ENCODE measurements at places on chromosomes 5 and 9. TPM values are rescaled to one million over a fixed set of nuclear protein-coding genes. Genes with fewer than 3 reads are reported as not detected.

DNA sequence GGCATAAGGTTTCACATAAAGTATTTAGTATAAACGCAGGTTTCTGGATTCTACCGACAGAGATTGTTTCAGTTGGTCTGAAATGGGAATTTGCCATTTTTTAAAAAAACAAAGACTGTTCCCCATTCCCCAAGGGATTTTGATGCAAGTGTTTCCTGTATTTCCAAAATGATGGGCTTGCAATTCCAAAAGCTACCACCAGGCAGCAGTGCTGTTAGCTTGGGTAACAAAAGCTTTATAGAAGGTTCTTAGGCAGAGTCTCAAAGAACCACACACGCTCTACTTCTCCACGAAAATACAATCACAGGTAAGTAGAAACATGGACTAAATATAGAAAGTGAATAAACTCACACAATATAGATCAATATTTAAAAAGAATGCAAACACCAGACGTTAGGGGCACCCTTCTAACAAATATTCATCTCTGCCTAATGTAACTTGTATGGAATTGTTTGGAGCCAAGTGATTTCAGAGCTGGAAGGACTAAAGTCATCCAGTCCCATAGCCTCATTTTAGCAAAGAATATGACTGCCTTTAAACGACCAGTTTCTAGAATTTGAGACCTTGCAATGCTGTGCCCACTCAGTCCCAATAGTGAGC is 154.3 kb downstream of the SPOCK1 start:
- no peak for DNase-seq
- H3K4me1 ChIP-seq: no peaks in the 10 kb centered on the region
- H3K27me3 ChIP-seq: peaks cover 22% of the 10 kb centered on the region
- no peak overlapping the region for H3K4me3 ChIP-seq
- no peaks in the 10 kb centered on the region for H3K36me3 ChIP-seq
- H3K27ac ChIP-seq: no peak overlapping the region

GRCh38 chr9:110455860-110456259 is 118.2 kb upstream of the TXNDC8 start:
- H3K4me1 ChIP-seq: no peaks in the 10 kb centered on the region
- H3K27me3 ChIP-seq: peaks cover 9% of the 10 kb centered on the region
- no peak overlapping the region for H3K4me3 ChIP-seq

- DNase-seq: no peak
- no peaks in the 10 kb centered on the region for H3K36me3 ChIP-seq
- no peaks in the 10 kb centered on the region for H3K4me1 ChIP-seq
These were observed 125.6 kb downstream of the LPAR1 start for GRCh38 chr9:110912419-110913291.

DNA sequence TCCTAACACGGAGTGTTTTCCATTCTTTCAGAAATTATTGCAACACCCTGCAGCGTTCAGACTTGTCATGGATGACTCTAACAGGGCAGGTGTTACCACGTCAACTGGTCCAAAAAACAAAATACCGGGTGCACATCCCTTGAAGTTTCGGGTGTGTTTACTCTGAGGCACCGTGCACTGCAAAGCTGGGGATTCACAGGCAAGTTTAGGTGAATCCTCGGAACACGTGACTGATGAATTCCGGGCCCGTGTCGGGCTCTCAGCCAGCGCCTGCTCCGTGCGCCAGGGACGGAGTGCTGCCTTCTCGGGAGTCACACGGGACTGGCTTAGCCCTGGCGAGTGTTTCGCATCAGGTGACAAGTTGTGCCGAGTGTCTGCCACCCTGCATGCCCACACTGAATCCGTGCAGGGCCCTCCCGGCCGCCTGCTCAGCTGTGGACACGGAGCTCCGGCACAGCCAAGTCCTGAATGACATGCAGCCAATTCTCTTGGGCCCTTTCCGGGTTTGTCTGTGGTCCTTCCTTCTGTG is 66.0 kb upstream of the IRX4 start:
- H3K27ac ChIP-seq: no peak overlapping the region
- peaks cover 3% of the 10 kb centered on the region for H3K36me3 ChIP-seq
- peaks cover 70% of the 10 kb centered on the region for H3K27me3 ChIP-seq
- DNase-seq: no peak

- H3K4me1 ChIP-seq: peaks cover 2% of the 10 kb centered on the region
- no peaks in the 10 kb centered on the region for H3K27me3 ChIP-seq
- H3K4me3 ChIP-seq: no peak overlapping the region
- no peak for DNase-seq
- peaks cover 4% of the 10 kb centered on the region for H3K36me3 ChIP-seq
- H3K27ac ChIP-seq: no peak overlapping the region
These were observed 92.8 kb upstream of the ACOT12 start for GRCh38 chr5:81486711-81487110.

GRCh38 chr5:148973455-148973854 is 89.4 kb downstream of the SH3TC2 start:
- no peak overlapping the region for H3K4me3 ChIP-seq
- peak overlapping the region; percentile 11 for H3K27ac ChIP-seq
- no peak for DNase-seq
- peaks cover 3% of the 10 kb centered on the region for H3K36me3 ChIP-seq
- peaks cover 38% of the 10 kb centered on the region for H3K27me3 ChIP-seq

DNA sequence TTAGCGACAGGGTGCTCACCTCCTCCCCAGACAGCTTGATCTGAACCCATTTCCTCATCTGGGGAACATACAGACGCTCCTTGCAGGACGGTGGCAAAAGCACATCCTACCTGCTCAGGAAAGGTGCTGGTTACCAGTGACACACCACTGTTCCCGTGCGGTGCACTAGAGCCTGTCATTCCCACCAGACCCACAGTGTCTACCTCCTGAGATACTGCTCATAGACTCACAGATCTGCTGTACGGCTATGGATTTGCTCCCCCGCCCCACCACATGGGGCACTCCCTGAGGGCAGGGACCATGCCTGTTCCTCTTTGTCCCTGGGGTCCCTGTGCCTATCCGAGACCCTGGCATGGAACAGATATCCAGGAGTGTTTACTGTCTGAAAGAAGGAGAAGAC is 208.9 kb downstream of the PAX5 start:
- no peak overlapping the region for H3K4me3 ChIP-seq
- peaks cover under 1% of the 10 kb centered on the region for H3K36me3 ChIP-seq
- no peak overlapping the region for H3K27ac ChIP-seq
- DNase-seq: no peak
- H3K27me3 ChIP-seq: peaks cover 46% of the 10 kb centered on the region
- H3K4me1 ChIP-seq: peaks cover 2% of the 10 kb centered on the region

DNA sequence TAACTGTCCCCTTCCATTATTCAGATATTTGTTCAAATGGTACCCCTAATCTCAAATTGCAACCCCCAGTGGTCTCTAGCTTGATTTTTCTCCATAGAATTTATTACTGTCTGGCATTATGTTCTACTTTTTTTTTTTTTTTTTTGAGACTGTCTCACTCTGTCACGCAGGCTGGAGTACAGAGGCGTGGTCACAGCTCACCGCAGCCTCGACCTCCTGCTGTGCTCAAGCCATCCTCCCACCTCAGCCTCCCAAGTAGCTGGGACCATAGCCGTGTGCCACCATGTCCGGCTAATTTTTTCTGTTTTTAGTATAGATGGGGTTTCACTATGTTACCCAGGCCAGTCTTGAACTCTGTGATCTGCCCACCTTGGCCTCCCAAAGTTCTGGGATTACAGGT is 2.0 kb upstream of the REEP5 start:
- no peak for DNase-seq
- no peaks in the 10 kb centered on the region for H3K27me3 ChIP-seq
- H3K4me1 ChIP-seq: peaks cover 42% of the 10 kb centered on the region
- peak overlapping the region; percentile 98 for H3K4me3 ChIP-seq
- peaks cover 3% of the 10 kb centered on the region for H3K36me3 ChIP-seq

DNA sequence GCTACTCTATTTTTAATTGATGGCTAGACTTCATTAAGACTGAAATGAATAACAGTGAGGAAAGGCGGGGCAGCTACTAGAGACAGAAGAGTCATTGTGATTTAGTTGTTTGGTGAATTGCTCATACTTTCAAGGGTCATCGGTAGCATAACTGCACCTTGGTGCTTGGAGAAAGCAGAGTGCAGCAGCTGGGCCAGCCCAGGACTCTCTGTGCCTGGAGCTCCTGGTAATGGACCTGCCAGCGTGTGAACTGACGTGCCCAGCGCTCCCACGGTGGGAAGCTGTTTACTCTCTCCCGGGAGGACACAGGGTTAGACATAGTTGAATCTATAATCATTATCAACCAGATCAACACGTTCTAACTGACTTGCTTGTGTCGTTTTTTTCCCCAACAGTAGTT is 42.9 kb downstream of the LURAP1L start:
- DNase-seq: no peak
- no peaks in the 10 kb centered on the region for H3K36me3 ChIP-seq
- H3K27ac ChIP-seq: no peak overlapping the region
- no peak overlapping the region for H3K4me3 ChIP-seq
- no peaks in the 10 kb centered on the region for H3K4me1 ChIP-seq
- H3K27me3 ChIP-seq: no peaks in the 10 kb centered on the region

GRCh38 chr5:17019324-17019723 is 83.2 kb upstream of the MYO10 start:
- no peak for DNase-seq
- no peaks in the 10 kb centered on the region for H3K27me3 ChIP-seq
- no peaks in the 10 kb centered on the region for H3K4me1 ChIP-seq
- no peak overlapping the region for H3K4me3 ChIP-seq

DNA sequence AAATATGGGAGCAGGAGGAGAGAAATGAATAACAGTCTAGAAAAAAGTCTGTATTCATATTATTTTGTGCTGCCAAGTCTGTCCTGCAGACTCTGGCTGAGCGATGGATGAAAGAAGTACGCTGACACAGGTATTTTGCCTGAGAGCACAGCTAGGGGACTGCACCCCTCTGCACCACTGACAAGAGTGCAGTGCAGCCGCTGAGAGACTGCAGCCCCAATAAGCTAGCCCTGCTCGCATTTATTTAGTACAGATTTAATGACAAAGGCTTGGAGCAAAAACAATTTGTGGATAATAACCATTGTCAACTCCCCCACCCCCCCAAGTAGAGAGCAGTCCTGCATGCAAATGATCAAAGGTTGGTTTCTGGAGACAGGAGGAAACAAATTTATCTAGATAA is 13.3 kb upstream of the MRPS30 start:
- H3K36me3 ChIP-seq: peaks cover 2% of the 10 kb centered on the region
- H3K27me3 ChIP-seq: no peaks in the 10 kb centered on the region
- H3K4me3 ChIP-seq: no peak overlapping the region
- H3K4me1 ChIP-seq: no peaks in the 10 kb centered on the region
- no peak overlapping the region for H3K27ac ChIP-seq
- DNase-seq: no peak

- DNase-seq: no peak
- H3K4me3 ChIP-seq: no peak overlapping the region
- H3K27ac ChIP-seq: no peak overlapping the region
- no peaks in the 10 kb centered on the region for H3K36me3 ChIP-seq
- H3K27me3 ChIP-seq: no peaks in the 10 kb centered on the region
- H3K4me1 ChIP-seq: no peaks in the 10 kb centered on the region
These were observed 422.7 kb upstream of the PAPPA start for GRCh38 chr9:115730845-115731244.

- no peak for DNase-seq
- no peaks in the 10 kb centered on the region for H3K4me1 ChIP-seq
- no peak overlapping the region for H3K4me3 ChIP-seq
- peaks cover 14% of the 10 kb centered on the region for H3K27me3 ChIP-seq
These were observed 131.5 kb downstream of the ZNF608 start for GRCh38 chr5:124614836-124615385.

DNA sequence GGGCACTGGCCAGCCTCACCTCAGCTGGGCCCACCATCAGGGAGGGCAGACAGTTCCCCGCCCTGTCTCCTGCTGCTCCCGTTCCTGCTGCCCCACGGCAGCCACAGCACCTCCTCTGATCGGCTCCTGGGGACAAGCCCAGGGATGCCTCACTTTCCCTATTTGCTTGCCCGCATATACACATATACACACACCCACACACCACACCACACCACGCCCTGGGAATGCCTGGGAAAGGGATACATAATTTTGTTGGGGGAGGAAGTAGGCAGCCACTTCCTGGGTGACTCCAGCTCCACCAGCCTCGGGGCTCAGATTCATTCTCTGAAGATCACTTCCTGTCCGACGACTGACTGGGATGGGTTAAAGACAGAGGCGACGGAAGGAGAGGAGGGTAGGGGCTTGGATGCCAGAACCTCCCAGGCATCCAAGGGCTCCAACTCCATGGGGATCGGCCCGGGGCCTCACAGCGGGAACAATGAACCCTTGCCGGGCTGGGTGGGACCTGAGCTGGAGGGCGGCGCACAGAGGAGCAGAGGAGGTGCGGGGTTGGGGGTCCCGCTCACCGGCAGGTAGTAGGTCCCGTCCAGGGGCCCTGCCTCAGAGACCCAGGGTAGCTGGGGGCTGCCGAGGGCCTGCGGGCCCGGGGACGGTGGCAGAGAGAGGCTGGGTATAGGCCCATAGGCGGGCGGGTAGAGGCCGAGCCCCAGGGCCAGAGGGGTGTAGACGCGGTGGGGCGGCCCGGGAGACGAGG is 2.0 kb upstream of the MZB1 start:
- no peak for DNase-seq
- H3K36me3 ChIP-seq: no peaks in the 10 kb centered on the region
- peak overlapping the region; percentile 93 for H3K4me3 ChIP-seq
- peaks cover 33% of the 10 kb centered on the region for H3K4me1 ChIP-seq
- peak overlapping the region; percentile 87 for H3K27ac ChIP-seq

DNA sequence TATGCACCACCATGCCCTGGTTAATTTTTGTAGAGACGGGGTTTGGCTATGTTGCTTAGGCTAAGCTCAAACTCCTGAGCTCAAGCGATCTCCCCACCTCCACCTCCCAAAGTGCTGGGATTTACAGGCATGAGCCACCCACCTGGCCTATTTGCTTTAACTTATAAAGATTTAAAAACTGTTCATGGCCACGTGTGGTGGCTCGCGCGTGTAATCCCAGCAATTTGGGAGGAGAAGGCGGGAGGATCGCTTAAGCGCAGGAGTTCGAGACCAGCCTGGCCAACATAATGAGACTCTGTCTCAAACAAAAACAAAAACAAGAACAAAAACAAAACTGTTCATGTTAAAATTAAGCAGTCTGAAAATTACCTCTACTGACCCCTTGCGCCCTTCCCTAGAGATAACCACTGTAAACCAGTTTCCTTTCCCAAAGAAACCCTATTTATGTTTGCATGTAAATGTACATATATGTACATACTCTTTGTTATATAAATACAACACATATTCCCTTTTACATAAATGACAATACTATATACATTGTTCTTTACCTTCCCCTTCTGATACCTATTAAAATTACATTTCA is 1.5 kb downstream of the AK6 start:
- H3K27ac ChIP-seq: peak overlapping the region; percentile 95
- H3K4me1 ChIP-seq: peaks cover 19% of the 10 kb centered on the region
- peak overlapping the region; percentile 95 for H3K4me3 ChIP-seq
- H3K27me3 ChIP-seq: no peaks in the 10 kb centered on the region
- peaks cover 4% of the 10 kb centered on the region for H3K36me3 ChIP-seq

ANKRD31 gene
- total RNA-seq: 0.47 TPM

SUSD3 gene
- 62.3 TPM for total RNA-seq

HTR4 gene
- total RNA-seq: not detected

SPATA31A1 gene
- total RNA-seq: not detected

BTNL9 gene
- total RNA-seq: 1.8 TPM

UBQLN1 gene
- total RNA-seq: 134 TPM

NSUN2 gene
- total RNA-seq: 49.1 TPM

SAPCD2 gene
- 0.27 TPM for total RNA-seq

OR1L8 gene
- not detected for total RNA-seq

ANKRD33B gene
- 5.3 TPM for total RNA-seq

DCTN4 gene
- total RNA-seq: 73.5 TPM

NRARP gene
- 0.42 TPM for total RNA-seq

PPP3R2 gene
- not detected for total RNA-seq
